Muscle of leg (tissue), 16 donors: ENCODE measurements at places on chromosomes 1 and 21. TPM values are rescaled to one million over a fixed set of nuclear protein-coding genes. Genes with fewer than 3 reads are reported as not detected.

GRCh38 chr1:173269490-173270230 lies 62.5 kb upstream of the TNFSF4 start:
- no peak for DNase-seq

- peak; percentile 78 for DNase-seq
Observed at GRCh38 chr21:42234464-42235241, 15.7 kb downstream of the ABCG1 start.

Gene CR1
- total RNA-seq: 1.5 TPM

Gene PGLYRP4
- not detected for total RNA-seq

Gene C8B
- total RNA-seq: not detected
